ENCODE measurements at places on chromosomes 12 and 14.

DNA sequence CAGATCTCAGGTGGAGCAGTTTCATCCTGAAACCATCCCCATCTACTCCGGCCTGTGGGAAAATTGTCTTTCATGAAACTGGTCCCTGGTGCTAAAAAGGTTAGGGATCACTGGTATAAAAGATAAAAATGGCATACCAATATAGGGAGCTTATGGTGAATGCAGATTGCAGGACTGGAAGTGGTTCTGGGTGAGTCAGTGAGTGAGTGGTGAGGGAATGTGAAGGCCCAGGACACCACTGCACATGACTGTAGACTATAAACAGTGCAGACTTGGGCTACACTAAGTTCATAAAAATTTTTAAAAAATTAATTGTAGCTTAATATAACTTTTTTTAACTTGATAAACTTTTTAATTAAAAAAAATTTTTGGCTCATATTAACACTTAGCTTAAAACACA lies 67.0 kb upstream of the RD3L start:
- no peak for DNase-seq

DNA sequence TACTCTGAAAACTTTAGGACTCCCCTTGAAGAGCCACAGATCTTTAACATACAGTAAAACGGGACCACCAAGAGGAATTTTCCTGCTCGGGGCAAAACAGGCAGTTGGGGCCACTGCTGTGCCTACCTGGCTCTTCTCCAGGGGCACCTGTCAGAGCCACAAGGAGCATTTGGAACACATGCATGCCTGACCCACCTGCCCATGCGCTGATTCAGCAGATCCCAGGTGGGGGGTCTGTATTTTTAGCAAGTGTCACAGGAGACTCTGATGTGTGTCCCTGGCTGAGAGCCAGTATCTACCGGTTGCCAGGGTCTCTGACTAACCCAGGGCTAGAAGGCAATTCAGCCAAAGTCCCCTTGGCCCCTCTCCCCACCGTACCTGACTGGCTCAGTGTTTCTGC lies 6.5 kb downstream of the CTDSP2 start:
- no peak for DNase-seq

GRCh38 chr12:7144414-7145120 lies 14.4 kb downstream of the CLSTN3 start:
- DNase-seq = no peak

DNA sequence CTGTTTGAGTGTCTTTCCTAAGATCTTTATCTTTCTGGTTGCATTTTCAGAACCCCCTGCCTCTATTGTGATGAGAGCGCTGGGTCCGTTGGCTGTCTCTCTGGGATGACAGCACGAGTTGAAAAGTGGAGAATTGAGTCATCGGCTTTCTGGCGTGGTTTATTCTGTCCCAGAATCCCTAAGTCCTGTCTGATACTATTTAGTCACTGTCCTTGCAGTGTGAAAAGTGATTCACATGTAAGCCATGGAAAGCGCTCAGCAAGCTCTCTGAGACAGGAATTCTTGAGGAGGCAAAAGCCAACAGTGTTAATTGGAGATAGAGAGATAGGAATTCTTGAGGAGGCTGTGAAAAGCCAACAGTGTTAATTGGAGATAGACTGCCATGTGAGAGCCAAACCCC lies 121.7 kb downstream of the CHST11 start:
- DNase-seq = no peak

DNA sequence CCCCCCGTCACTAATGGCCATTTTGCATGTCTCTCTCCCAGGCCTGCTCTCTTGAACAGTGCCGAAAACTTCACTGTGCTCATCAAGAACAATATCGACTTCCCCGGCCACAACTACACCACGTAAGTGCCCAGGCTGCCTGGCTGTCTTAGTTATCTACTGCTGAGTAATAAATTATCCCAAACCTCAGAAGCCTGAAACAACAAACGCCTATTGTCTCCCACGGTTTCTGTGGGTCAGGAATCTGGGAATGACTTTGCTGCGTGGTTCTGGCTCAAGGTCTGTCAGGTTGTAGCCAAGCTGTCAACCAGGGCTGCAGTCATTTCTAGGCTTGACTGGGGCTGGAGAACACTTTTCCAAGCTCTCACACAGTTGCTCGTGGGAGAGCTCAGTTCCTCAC lies 32.6 kb downstream of the P2RX7 start:
- DNase-seq = no peak

DNA sequence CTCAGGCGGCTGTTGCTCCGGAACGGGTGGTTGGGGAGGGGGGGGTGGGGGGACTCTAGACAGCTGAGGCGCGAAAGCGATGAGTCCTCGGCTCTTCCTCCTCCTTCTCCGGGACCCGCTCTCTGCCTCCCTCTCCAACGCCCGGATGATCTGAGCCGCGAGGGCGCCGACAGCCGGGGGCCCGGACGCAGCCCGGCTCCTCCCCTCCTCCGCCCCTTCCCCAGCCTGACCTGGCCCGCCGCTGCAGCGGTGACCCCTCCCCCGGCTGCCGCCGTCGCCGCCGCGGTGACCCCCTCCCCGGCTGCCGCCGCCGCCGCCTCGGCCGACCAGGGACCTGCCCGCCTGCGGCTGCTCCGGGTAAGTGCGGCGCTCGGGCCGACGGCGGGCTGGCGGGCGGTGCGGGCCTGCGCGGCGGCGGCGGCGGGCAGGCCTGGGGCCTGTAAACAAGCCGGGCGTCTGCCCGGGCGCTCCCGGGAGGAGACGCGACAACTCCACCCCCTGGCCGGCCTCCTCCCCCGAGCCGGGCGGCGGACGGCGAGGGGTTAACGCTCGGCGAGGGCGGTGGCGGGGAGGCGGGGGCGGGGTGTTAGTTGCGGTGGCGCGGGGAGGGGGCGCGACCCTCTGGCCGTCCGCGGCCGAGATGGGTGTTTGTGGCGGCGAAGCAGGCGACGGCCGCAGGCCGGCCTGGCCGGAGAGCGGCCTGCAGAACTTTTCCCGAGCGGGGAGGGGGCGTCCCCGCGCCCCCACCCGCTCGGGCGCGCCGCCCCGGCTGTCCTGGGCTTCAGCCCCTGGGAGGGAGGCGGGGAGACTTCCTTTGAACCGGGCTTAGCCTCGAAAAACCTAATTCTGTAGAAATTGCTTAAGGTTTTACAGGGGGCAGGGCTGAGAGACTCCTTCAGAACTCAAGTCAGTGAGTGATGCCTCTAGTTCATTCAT lies 568 bp downstream of the PPM1A start:
- DNase-seq = peak; percentile 58

GRCh38 chr12:6915789-6916285 lies 1.5 kb downstream of the ENO2 start:
- DNase-seq = no peak

DNA sequence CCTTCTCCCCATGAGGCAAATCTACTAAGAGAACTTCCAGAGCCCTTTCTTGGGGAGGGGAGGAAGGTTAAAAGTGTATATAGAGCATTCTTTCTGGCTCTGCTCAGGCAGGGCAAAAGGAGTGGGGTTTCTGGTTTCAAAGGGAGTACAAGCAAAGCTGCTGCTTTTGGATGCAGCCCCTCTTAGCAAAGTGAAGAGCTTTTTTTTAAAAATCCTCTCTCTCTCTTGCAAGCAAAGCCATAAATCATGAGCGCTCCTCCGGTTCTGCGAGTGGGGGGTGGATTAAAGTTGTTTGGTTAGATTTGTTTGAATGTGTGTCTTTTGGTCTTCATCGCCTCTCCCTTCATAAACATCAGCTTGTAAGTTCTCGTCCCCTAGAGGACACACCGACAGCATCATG lies 546.6 kb upstream of the TBX3 start:
- no peak for DNase-seq

DNA sequence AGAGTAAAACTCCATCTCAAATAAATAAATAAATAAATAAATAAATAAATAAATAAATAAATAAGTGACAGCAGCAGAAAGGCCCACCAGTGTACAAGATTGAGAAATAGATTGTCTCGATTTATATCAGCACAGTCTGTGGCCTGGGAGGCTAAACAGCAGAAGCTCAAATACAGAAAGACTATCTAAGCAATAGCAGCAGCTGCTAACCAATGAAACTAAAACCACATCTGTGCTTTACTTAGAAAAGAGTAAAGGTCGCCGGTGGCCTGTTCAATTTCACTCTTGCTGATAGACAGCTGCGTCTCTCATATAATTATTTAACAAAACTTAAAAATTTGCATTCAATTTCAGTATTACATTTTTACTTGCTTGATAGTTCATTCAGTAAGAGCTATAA lies 325.7 kb downstream of the CEP128 start:
- DNase-seq = no peak

DNA sequence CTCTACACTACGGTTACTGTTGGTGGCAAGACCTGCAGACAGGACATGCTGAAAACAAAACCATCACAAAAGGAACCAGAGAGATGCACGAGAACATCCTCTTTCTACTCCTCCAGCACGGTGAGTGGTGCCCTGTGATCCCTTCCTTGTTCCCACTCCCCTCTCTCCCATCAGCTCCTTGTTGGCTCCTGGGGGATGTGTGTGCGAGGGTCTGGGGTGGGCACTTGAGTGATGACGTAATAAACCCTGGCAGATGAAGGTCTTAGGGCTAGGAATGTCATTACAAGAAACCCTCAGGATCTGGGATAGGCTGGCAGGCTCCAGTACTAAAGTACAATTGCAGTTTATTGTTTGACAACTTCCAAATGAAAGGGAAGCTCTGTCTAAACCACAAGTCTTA lies 261.5 kb downstream of the FOXN3 start:
- DNase-seq = no peak

GRCh38 chr12:127485528-127485927 lies 781.4 kb upstream of the TMEM132C start:
- no peak for DNase-seq

DNA sequence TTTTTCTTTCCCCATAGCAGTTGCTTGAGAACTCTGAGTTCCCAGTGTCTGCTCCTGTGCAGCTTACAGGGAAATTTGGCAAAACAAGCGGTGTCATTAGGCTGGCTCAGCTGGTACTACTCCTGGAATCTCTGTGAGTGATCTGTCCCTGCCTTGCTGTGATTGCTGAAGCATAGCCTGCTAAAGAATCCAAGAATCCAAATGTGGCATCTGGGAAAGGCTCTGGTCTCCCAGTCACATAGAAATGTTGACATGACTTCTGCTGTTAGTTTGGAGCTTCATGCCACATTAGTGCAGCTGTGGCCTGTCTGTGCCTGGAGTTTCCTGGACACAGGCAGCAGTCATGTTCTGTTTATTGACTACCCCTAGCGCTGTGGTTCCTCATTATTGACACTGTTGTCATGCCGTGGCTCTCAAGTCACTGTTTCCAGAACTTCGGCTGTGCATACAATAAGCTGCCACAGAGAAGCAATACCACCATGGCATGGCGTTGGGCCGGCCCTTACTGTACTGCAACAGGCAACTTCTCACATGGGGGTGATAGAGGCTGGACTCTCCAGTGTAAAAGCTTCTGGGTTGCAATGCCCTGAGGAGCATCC lies 166.8 kb downstream of the MYRFL start:
- DNase-seq = no peak

- DNase-seq = no peak
These were observed 152.0 kb downstream of the KTN1 start for GRCh38 chr14:55731881-55732498.

DNA sequence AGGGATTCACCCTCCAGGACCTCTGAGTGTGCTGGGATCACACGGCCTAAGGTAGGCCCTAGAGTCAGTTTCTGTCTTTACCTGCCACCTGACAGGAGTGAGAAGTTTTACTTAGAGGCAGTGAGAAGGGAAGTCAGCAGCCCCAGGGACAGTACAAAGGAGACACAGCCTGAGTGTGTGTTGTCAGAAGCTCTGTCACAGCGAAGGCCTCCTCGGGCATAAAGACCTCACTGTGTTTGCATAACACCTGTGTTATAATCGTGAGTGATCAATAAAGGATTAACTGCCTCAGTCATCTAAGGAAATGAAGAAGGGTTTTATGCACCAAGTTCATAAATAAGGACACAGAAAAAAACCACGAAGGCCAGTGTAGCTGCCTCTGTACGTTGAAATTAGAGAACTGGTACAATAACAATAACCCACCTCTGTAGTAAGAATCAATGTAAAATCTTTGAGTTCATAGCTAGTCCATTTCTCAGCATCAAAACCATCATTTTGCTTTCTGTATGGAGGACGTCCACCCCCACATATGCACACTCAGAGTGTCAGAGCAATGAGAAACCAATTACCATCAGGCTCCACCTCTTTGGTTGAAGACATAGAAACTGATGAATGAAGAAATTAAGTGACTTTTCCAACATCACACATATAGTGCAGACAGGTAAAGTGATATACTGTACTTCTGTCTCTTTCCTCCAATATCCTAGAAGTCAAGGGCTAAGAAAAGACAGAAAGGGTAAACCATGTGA lies 159.3 kb downstream of the DAD1 start:
- no peak for DNase-seq

DNA sequence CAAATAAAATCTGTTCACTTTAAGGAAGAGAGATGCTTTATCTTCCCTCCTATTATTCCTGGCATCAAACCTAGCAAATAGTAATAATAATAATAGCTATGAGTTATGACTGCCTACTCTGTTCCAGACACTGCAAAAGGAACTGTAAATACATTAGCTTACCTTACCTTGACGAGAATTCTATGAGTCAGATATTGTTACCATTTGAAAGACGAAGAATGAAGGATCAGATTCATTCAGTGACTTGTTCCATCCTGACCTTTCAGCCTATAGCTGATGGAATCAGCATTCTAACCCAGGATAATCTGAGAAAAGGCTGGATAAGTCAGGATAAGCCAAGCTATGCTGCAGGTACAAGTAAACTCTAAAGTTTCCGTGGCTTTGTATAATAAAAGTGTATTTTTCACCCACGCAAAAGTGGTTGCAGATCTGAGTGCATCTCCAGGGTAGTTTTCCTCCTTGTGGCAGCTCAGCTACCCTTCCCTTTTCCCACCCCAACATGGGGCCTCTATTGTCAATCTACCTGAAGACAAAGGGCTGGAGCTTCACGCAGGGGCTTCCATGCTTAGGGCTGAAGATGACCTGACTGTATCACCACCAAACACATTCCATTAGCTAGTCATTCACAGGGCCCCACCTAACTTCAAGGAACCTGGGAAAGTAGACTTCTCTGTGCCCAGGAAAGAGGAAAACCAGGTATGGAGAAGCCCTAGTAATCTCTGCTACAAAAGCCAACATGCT lies 57.2 kb upstream of the CCND2 start:
- DNase-seq = no peak

- no peak for DNase-seq
These were observed 213.6 kb downstream of the ADGRD1 start for GRCh38 chr12:131167334-131167733.

Data from stimulated activated CD8-positive, alpha-beta memory T cell treated with anti-CD3 and anti-CD28 coated beads, Interleukin-4, amount 100 ng/mL, for 4 hours (primary cell).